ENCODE measurements at places on chromosomes 3 and 15. TPM values are rescaled to one million over a fixed set of nuclear protein-coding genes. Genes with fewer than 3 reads are reported as not detected.

The MESP1 gene
- total RNA-seq, result 1.8 TPM

The SLC28A1 gene
- not detected for total RNA-seq

The C3orf85 gene
- not detected for total RNA-seq

The SV2B gene
- not detected for total RNA-seq

The GOLGA6D gene
- total RNA-seq, result not detected

The TMCO5A gene
- not detected for total RNA-seq

The BCL6 gene
- 26.0 TPM for total RNA-seq

The NKIRAS1 gene
- total RNA-seq, result 1.8 TPM

The LRRC31 gene
- not detected for total RNA-seq

The ADIPOQ gene
- not detected for total RNA-seq

The IL12A gene
- total RNA-seq, result 3.6 TPM

The RTP4 gene
- total RNA-seq, result not detected

The PRKCD gene
- total RNA-seq, result 9.9 TPM

The TIGIT gene
- not detected for total RNA-seq

The CADPS gene
- not detected for total RNA-seq

The TIPIN gene
- total RNA-seq, result 8.0 TPM

The CEP70 gene
- total RNA-seq, result 7.9 TPM

The CCPG1 gene
- total RNA-seq, result 25.4 TPM

The PAK6 gene
- total RNA-seq, result 9.0 TPM

The SENP2 gene
- total RNA-seq, result 10.8 TPM

The SETD5 gene
- total RNA-seq, result 52.0 TPM

The ITIH1 gene
- not detected for total RNA-seq

The DPPA2 gene
- total RNA-seq, result not detected

The DAZL gene
- total RNA-seq, result not detected

The GOLGA6A gene
- not detected for total RNA-seq

The CELF6 gene
- total RNA-seq, result 0.13 TPM

The SLC12A1 gene
- total RNA-seq, result under 0.01 TPM

The SLC28A2 gene
- total RNA-seq, result not detected

The SPINK8 gene
- not detected for total RNA-seq

The IMPG2 gene
- total RNA-seq, result 0.16 TPM

The TMEM266 gene
- total RNA-seq, result 0.25 TPM

The VIPR1 gene
- not detected for total RNA-seq

The PROS1 gene
- 33.8 TPM for total RNA-seq

The SUCNR1 gene
- total RNA-seq, result 2.0 TPM

The TMEM212 gene
- not detected for total RNA-seq

The SIDT1 gene
- not detected for total RNA-seq

The GLT8D1 gene
- total RNA-seq, result 56.9 TPM

The SCN11A gene
- not detected for total RNA-seq

The AGBL1 gene
- total RNA-seq, result not detected

The CHL1 gene
- total RNA-seq, result not detected

All from mesangial cell (primary cell).